ENCODE measurements at places on chromosomes 7 and 10.

DNA sequence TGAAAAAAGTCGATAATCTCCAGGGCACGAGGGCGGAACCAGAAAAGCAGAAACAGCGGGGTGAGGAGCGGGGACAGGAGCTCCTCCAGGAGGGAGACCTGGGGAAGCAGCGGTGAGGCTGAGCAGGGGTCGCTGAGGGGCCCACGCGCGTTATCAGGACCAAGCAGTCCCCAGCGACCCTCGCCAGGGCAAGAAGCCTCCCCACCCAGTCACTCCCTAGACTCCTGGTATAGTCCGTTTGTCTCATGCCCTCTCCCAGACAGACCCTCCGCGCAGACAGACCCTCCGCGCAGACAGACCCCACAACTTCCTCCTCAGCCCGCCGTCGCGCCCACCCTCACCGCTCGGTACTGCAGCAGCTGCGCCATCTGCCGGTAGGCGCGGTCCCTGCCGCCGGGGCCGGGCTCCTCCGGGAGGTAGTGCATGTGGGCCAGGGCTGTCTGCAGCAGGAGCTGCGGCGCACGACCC, 6.3 kb downstream of the ATG9B start:
- no peaks in the 10 kb centered on the region for H3K36me3 ChIP-seq
- H3K4me1 ChIP-seq = peaks cover 5% of the 10 kb centered on the region
- H3K4me3 ChIP-seq = peak overlapping the region; percentile 57
- peak overlapping the region; percentile 56 for H3K27ac ChIP-seq
- peaks cover 85% of the 10 kb centered on the region for H3K27me3 ChIP-seq

DNA sequence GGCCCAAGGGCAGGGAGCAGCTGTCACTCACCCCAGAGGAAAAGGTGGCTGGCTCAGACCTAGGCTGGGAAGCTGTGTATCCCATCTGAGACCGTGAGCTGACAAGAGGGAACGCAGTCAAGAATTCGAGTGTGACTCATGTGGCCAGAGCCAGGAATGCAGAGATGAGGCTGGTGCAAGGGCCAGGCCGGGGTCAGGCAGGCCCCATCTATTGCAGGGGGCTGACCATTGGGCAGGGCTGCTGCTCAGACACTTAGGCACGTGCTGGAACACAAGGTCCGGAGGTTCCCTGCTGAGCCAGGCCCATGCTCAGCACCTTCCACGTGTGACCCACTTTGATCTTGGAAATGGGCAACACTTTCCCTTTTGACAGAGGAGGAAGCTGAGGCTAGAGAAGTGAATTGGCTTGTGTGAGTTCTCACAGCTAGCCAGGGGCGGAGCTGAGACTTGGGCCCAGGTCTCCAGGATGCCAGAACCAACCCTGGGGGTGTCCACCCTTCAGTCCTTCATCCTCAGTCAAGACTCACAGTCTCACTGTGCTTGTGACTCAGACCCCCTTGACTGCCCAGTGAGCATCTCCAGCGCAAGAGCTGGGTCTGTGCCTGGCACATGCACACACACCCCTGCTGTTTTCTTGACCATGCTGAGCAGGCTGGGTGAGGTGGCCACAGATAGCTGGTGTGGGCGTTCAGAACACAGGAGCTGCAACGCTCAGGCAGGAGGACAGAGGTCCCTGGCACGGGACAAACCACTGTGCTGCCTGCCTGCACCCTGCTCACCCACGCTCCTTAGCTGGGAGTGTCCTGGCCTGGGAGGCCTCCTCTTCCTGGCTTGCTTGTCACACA, 47.6 kb upstream of the PPIF start:
- H3K36me3 ChIP-seq = peaks cover 23% of the 10 kb centered on the region
- DNase-seq = no peak
- H3K4me3 ChIP-seq = no peak overlapping the region
- no peaks in the 10 kb centered on the region for H3K27me3 ChIP-seq
- no peak overlapping the region for H3K27ac ChIP-seq

- H3K4me1 ChIP-seq = no peaks in the 10 kb centered on the region
- no peak overlapping the region for H3K27ac ChIP-seq
- H3K4me3 ChIP-seq = no peak overlapping the region
- H3K27me3 ChIP-seq = no peaks in the 10 kb centered on the region
- DNase-seq = no peak
- peaks cover 8% of the 10 kb centered on the region for H3K36me3 ChIP-seq
Observed at GRCh38 chr7:17392846-17393245, 94.4 kb downstream of the AHR start.

DNA sequence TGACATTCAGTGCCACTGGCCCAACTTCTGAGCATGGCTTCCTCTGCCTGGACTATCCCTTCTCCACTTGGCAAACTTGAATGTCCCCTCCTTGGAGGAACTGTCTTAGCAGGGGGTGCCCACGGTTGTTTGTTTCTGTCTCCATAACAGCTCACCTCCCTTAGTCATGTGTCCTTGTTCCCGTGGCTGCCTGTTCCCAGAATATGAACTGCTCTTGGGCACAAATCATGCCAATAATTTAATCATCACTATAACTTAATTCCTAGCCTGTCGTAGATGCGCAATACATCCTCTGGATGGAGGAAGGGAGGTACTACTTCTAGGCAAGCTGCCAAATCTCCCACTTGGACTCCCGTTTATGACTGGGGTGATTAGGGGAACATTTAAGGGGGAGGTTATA, 173.1 kb downstream of the MYOF start:
- H3K27ac ChIP-seq = no peak overlapping the region
- H3K36me3 ChIP-seq = peaks cover 13% of the 10 kb centered on the region
- no peaks in the 10 kb centered on the region for H3K27me3 ChIP-seq
- no peak overlapping the region for H3K4me3 ChIP-seq

DNA sequence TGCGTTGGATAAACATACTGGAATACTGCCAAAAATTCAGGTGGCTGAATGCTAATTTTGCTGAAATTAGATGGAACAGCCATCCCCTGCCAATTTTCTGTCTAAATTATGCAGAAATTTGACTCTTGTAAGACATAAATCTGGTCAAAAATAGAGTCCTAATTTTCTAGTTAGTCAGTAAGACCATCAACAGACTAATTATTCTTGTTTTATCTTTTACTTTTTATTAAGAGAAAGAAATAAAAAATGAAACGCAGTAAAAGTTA, 110.3 kb upstream of the GATA3 start:
- H3K27me3 ChIP-seq = peaks cover 7% of the 10 kb centered on the region
- no peaks in the 10 kb centered on the region for H3K36me3 ChIP-seq
- no peak overlapping the region for H3K4me3 ChIP-seq
- H3K4me1 ChIP-seq = peaks cover 13% of the 10 kb centered on the region
- no peak overlapping the region for H3K27ac ChIP-seq

GRCh38 chr10:5932345-5932744, 42.3 kb downstream of the FBH1 start:
- DNase-seq = no peak
- H3K27me3 ChIP-seq = no peaks in the 10 kb centered on the region
- no peak overlapping the region for H3K4me3 ChIP-seq
- peak overlapping the region; percentile 75 for H3K27ac ChIP-seq
- peaks cover 2% of the 10 kb centered on the region for H3K4me1 ChIP-seq

DNA sequence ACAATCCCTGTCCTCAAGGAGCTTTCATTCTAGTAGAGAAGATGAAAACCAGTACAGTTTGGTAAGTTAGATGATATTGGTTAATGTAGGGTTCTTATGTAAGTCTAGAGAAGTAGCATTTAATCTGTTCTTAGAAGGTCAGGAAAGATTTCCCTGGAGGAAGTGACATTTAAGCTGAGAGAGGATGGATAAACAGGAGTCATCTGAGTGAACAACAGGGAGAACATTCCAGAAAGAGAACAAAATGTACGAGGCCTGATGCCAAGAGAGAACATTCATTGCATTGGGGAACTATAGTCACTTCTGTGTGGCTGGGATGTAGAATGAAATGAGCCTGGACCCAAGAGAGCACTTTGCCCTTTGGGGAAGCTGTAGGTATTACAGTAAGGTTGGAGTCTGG, 88.0 kb downstream of the CFTR start:
- H3K4me3 ChIP-seq = no peak overlapping the region
- no peak for DNase-seq
- no peak overlapping the region for H3K27ac ChIP-seq

DNA sequence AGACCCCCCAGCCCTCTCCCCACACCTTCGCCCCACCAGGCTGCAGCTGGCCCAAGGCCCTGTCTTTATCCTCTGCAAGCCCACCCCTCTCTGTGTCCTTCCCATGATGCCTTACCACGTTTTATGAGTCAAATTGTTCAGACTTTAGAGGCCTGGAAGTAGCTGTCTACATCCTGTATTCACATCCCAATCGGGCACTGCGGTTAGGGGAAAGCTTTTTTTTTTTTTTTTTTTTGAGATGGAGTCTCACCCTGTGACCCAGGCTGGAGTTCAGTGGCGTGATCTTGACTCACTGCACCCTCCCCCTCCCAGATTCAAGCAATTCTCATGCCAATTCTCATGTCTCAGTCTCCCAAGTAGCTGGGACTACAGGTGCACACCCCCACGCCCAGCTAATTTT, 121.5 kb upstream of the SH2B2 start:
- H3K4me3 ChIP-seq = no peak overlapping the region
- H3K36me3 ChIP-seq = peaks cover 19% of the 10 kb centered on the region
- H3K27ac ChIP-seq = peak overlapping the region; percentile 16
- H3K27me3 ChIP-seq = no peaks in the 10 kb centered on the region
- no peak for DNase-seq
- H3K4me1 ChIP-seq = peaks cover 4% of the 10 kb centered on the region

DNA sequence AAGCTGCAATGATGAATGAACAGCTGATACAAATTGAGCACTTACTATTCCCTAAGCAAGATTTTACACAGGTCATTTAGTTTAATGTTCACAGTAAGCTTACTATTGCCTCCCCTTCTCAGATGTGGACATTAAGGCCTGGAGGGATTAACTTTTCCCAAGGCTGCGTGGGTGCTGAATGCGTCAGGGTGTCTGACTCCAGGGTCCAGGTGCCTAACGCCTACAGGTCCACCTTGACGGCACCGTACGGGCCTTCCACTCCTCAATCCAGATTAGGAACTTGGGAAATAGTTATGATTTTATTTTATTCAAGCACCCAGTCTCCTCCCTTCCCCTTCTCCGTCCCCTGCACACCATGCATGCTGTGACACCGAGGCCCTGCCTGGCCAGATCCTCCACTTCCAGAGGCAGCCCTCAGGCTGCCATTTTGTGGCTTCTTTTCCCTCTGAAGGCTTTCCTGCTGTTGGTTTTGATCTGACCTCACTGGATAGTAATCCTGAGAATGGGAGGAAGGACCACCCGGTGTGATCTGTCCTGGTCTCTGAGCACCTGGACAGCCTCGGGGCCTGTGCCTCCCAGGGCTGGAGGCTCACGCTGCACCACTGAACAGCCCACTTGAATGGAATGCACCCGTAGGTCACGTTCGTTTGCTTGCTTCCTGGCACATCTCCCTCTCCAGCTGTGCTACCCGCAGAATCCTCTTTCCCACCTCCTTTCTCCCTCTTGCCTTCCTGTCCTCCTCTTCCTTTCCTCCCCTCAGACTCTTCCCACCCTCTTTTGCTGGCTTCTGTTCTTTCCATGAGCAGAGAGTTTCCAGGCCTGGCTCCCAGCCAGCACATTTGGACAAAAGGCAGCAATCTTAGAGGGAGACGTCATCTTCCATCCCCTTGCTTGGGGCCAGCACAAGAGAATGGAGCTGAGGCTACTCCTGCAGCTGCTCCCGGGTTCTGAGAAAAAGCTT, 14.4 kb downstream of the DENND2A start:
- H3K36me3 ChIP-seq = peaks cover 7% of the 10 kb centered on the region
- no peaks in the 10 kb centered on the region for H3K27me3 ChIP-seq
- H3K27ac ChIP-seq = peak overlapping the region; percentile 93
- H3K4me3 ChIP-seq = no peak overlapping the region
- peaks cover 3% of the 10 kb centered on the region for H3K4me1 ChIP-seq
- DNase-seq = no peak

DNA sequence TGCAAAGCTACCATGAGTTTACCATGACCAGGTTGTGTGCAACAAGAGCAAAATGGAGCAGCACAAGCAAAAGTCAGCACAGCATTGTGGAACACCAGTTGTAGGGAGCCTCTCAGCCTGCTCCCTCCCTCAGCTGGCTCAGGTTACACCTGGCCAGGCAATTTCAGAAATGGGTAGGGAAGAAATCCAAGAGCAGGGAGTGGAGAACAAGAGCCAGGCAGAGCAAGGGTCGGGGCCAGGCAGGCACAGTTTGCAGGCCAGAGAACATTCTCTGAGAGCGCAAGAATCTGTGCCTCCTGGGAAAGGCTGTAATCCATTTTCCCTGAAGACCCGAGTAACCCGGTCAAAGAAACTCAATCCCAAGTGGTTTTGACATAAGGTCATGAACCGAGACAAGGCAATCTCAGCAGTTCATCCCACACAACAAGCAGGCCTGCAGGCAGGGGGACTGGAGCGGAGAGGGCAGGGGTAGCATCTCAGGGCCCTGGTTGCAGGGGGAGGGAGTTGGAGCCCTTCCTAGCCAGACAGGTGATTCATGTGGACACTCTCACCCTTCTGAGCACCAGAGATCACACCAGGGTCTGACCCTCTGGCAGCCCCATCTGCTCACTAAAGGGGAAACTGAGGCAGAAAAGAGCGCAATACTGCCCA, 258.4 kb downstream of the PLXNA4 start:
- peaks cover 73% of the 10 kb centered on the region for H3K27me3 ChIP-seq
- no peaks in the 10 kb centered on the region for H3K4me1 ChIP-seq
- no peak overlapping the region for H3K4me3 ChIP-seq

DNA sequence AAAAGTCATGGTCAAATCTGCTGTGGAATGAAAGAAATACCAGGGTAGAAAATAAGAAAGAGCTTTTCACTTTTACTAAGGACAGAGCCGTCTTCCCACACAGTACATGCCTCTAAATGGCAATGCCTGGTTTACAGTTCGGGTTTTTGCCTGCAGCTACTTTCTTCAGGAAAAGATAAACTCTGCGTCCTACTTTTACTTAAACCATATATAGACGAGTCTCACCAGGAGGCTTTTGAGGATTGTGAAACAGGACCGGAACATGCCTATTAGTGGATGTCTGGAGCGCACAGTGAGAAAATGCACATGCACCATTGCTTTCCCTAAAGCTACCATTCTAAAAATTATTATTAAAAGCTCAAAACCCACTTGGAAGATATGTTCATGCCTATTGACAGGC, 70.5 kb downstream of the KLF6 start:
- no peak for DNase-seq
- no peaks in the 10 kb centered on the region for H3K36me3 ChIP-seq
- no peak overlapping the region for H3K27ac ChIP-seq
- H3K27me3 ChIP-seq = peaks cover 12% of the 10 kb centered on the region
- peaks cover 10% of the 10 kb centered on the region for H3K4me1 ChIP-seq

DNA sequence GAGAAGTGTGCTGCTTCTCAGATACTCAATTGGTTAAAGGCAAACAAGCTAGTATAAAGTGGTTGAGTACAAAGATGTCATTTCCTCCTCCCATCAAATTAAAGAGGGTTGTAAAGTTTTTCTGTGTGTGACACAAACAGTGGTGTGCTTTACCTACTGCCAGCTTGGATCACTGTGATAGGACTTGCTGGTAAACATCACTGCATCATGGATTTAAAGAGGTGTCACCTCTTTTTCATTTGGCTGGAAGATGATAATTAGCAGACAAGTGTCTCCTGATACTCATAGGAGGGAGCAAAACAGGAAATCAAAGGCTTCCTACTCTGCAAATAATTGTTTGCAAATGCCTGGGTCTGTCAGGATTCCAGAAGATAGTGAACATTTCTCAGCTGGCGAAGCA, 200.5 kb downstream of the MDFIC start:
- peaks cover 5% of the 10 kb centered on the region for H3K4me1 ChIP-seq
- no peaks in the 10 kb centered on the region for H3K36me3 ChIP-seq

GRCh38 chr10:8040651-8041050, 13.8 kb upstream of the GATA3 start:
- H3K27me3 ChIP-seq = peaks cover 96% of the 10 kb centered on the region
- peaks cover 2% of the 10 kb centered on the region for H3K4me1 ChIP-seq
- no peaks in the 10 kb centered on the region for H3K36me3 ChIP-seq
- H3K27ac ChIP-seq = no peak overlapping the region
- DNase-seq = no peak
- H3K4me3 ChIP-seq = no peak overlapping the region

GRCh38 chr7:25849500-25850184, 302.4 kb upstream of the NFE2L3 start:
- peaks cover 24% of the 10 kb centered on the region for H3K27me3 ChIP-seq
- H3K36me3 ChIP-seq = no peaks in the 10 kb centered on the region
- no peak for DNase-seq
- H3K4me1 ChIP-seq = peaks cover 44% of the 10 kb centered on the region
